T-cell (primary cell): ENCODE measurements at places on chromosomes 11 and 22. TPM values are rescaled to one million over a fixed set of nuclear protein-coding genes. Genes with fewer than 3 reads are reported as not detected.

DNA sequence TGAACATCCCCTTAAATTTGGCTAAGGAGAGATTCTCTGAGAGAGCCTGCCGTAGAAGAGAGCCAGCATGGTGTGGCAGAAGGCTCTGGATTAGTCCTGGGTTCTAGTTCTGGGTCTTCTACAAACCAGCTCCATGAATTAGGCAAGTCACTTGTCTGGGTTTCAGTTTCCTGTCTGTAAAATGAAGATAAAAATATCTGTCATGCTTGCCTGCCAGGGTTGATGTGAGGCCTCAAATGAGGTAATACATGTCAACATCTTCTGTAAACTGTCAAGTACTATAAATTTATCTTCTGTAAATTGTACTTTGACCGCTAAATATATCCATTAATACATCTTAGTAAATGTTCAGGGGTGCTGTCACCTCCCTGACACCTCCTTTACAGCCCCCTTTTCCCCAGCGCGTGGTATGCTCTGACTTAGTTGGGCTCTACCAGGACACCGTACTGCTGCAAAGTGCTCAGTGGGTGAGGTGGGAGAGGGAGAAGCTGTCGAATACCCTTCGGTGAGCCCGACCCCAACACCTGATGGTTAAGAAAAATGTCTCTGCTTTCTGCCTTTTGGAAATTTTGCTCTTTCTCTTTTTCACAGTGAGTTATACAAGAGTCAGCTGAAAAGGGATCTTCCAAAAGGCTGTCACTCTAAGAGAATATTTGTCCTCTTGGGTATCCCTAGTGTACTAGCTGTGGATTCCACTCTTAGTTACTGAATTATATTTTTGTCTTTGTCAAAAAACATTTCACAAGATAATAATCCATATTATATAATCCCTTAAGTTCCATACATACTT is 15.0 kb downstream of the RBX1 start:
- H3K27me3 ChIP-seq: no peaks in the 10 kb centered on the region
- no peak overlapping the region for H3K27ac ChIP-seq

DNA sequence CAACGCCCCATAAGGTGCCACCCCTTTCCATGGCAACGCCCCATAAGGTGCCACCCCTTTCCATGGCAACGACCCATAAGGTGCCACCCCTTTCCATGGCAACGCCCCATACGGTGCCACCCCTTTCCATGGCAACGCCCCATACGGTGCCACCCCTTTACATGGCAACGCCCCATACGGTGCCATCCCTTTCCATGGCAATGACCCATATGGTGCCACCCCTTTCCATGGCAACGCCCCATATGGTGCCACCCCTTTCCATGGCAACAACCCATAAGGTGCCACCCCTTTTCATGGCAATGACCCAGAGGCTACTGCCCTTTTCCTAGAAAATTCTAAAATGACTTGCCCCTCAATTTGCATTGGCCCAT is 72.1 kb downstream of the BRD1 start:
- H3K27ac ChIP-seq: no peak overlapping the region
- no peaks in the 10 kb centered on the region for H3K36me3 ChIP-seq
- no peak overlapping the region for H3K4me3 ChIP-seq
- H3K4me1 ChIP-seq: peaks cover 3% of the 10 kb centered on the region

DNA sequence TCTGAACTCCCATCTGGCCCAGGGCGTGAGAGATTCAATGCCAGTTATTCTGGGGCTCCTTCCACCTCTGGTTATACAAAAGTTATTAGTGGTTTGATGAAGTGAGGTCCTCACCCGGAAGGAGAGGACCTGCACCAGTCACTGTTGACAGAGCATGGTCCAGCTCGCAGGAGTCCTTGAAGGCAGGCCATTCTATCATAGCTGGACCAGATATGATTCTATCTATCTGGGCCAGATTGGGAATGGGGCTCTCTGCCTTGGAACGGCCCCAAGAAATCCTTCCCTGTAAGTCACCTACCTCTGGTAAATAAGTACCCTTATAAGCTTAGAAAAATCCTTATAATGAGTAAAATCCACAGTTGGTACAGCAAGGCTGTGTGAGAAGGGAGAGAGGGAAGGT is 50.7 kb downstream of the C11orf91 start:
- H3K4me3 ChIP-seq: no peak overlapping the region
- no peaks in the 10 kb centered on the region for H3K4me1 ChIP-seq
- H3K27me3 ChIP-seq: peaks cover 11% of the 10 kb centered on the region
- DNase-seq: no peak
- H3K36me3 ChIP-seq: no peaks in the 10 kb centered on the region

- no peak overlapping the region for H3K27ac ChIP-seq
- no peak overlapping the region for H3K4me3 ChIP-seq
- H3K27me3 ChIP-seq: peaks cover 4% of the 10 kb centered on the region
- DNase-seq: no peak
Measured at GRCh38 chr22:50339945-50340879, 2.9 kb upstream of the PPP6R2 start.

GRCh38 chr11:94776351-94777321 is 8.5 kb downstream of the AMOTL1 start:
- no peaks in the 10 kb centered on the region for H3K4me1 ChIP-seq
- H3K36me3 ChIP-seq: no peaks in the 10 kb centered on the region
- H3K27me3 ChIP-seq: peaks cover 6% of the 10 kb centered on the region
- no peak for DNase-seq
- no peak overlapping the region for H3K27ac ChIP-seq

- no peak overlapping the region for H3K27ac ChIP-seq
- DNase-seq: no peak
- H3K4me1 ChIP-seq: peaks cover 11% of the 10 kb centered on the region
Measured at GRCh38 chr11:109984634-109985289, 108.4 kb upstream of the ZC3H12C start.

GRCh38 chr11:110000850-110001249 is 92.3 kb upstream of the ZC3H12C start:
- no peak overlapping the region for H3K27ac ChIP-seq
- H3K27me3 ChIP-seq: peaks cover 3% of the 10 kb centered on the region
- no peaks in the 10 kb centered on the region for H3K36me3 ChIP-seq
- no peaks in the 10 kb centered on the region for H3K4me1 ChIP-seq
- no peak overlapping the region for H3K4me3 ChIP-seq

GRCh38 chr11:110338684-110339083 is 42.3 kb upstream of the RDX start:
- no peak for DNase-seq
- H3K36me3 ChIP-seq: no peaks in the 10 kb centered on the region
- H3K4me3 ChIP-seq: no peak overlapping the region

GRCh38 chr11:36105743-36106581 is 162.1 kb downstream of the LDLRAD3 start:
- no peaks in the 10 kb centered on the region for H3K36me3 ChIP-seq
- no peaks in the 10 kb centered on the region for H3K4me1 ChIP-seq
- H3K4me3 ChIP-seq: no peak overlapping the region
- H3K27ac ChIP-seq: no peak overlapping the region

GRCh38 chr11:120527111-120527761 is 15.7 kb downstream of the GRIK4 start:
- no peak for DNase-seq
- no peaks in the 10 kb centered on the region for H3K36me3 ChIP-seq
- peaks cover 64% of the 10 kb centered on the region for H3K27me3 ChIP-seq
- H3K4me3 ChIP-seq: no peak overlapping the region
- H3K4me1 ChIP-seq: no peaks in the 10 kb centered on the region
- no peak overlapping the region for H3K27ac ChIP-seq

- no peaks in the 10 kb centered on the region for H3K27me3 ChIP-seq
- no peaks in the 10 kb centered on the region for H3K36me3 ChIP-seq
- H3K4me1 ChIP-seq: no peaks in the 10 kb centered on the region
- no peak for DNase-seq
Measured at GRCh38 chr11:131932584-131933325, 562.3 kb downstream of the NTM start.

DNA sequence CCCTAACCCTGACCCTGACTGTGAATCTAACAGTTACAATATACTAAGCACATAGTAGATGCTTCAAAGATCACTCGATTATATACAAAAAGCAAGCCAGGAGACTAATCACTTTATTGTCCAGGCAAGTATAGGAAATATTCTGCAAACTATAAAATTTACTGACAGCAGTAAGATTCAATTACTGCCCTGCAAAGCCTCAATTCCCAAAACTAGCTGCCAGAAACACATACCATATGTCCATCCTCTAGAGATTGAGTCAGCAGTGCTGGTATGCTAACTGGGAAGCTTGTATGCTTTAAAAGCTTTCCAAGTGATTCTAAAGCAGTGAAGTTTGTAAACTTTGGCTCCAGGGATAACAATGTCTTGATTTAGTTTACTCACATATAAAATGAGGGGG is 26.1 kb downstream of the CSTF3 start:
- no peak overlapping the region for H3K27ac ChIP-seq
- peaks cover 9% of the 10 kb centered on the region for H3K36me3 ChIP-seq
- H3K4me1 ChIP-seq: no peaks in the 10 kb centered on the region

- peaks cover 8% of the 10 kb centered on the region for H3K4me1 ChIP-seq
- no peaks in the 10 kb centered on the region for H3K36me3 ChIP-seq
- H3K27ac ChIP-seq: no peak overlapping the region
- DNase-seq: no peak
- no peaks in the 10 kb centered on the region for H3K27me3 ChIP-seq
- no peak overlapping the region for H3K4me3 ChIP-seq
Measured at GRCh38 chr11:9230296-9230695, 34.9 kb downstream of the DENND5A start.

DNA sequence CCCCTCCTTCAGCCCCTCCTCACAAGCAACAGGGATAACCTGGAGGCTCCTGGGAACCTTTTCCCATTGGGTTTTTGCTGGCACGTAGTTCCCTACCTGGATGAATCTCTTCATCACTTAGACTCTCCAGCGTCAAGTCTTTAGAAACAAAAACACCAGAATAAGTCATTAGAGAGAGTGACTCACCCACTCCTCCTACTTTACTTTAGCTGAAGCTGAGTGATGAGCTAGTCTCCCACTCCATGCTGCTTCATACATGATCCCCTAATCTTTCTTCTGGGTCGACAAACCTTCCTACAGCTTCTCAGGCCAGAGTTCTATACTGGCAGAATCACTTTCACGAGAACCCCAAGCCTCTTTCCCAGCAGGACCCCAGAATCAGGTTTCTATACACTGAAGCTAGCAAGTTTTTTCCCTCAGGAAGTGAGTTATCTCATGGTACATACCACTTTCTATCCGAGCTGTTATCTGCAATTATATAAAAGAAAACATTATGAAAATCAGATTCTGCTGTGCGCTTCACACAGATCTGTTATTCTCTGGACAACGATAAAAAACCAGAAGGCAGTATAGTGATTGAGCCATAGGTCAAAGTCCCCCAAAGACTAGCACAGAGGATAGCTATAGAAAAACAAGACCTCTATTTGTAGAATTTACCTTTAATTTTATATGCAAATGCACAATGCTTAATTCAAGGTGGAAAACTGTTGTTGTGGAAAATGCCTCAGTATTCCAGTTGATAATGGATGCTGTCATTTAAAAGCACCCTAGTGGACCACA is 18.7 kb downstream of the DRICH1 start:
- no peak overlapping the region for H3K4me3 ChIP-seq
- H3K36me3 ChIP-seq: peaks cover 3% of the 10 kb centered on the region
- H3K27me3 ChIP-seq: no peaks in the 10 kb centered on the region
- no peak overlapping the region for H3K27ac ChIP-seq
- DNase-seq: no peak
- no peaks in the 10 kb centered on the region for H3K4me1 ChIP-seq

GRCh38 chr11:46183819-46184218 is 62.6 kb upstream of the PHF21A start:
- no peak overlapping the region for H3K4me3 ChIP-seq
- peaks cover 3% of the 10 kb centered on the region for H3K27me3 ChIP-seq
- no peak overlapping the region for H3K27ac ChIP-seq
- no peak for DNase-seq

- H3K27ac ChIP-seq: no peak overlapping the region
- peaks cover 6% of the 10 kb centered on the region for H3K27me3 ChIP-seq
- no peak for DNase-seq
- H3K4me3 ChIP-seq: no peak overlapping the region
- H3K4me1 ChIP-seq: no peaks in the 10 kb centered on the region
- H3K36me3 ChIP-seq: no peaks in the 10 kb centered on the region
Measured at GRCh38 chr22:32901925-32902324, 100.4 kb downstream of the TIMP3 start.

DNA sequence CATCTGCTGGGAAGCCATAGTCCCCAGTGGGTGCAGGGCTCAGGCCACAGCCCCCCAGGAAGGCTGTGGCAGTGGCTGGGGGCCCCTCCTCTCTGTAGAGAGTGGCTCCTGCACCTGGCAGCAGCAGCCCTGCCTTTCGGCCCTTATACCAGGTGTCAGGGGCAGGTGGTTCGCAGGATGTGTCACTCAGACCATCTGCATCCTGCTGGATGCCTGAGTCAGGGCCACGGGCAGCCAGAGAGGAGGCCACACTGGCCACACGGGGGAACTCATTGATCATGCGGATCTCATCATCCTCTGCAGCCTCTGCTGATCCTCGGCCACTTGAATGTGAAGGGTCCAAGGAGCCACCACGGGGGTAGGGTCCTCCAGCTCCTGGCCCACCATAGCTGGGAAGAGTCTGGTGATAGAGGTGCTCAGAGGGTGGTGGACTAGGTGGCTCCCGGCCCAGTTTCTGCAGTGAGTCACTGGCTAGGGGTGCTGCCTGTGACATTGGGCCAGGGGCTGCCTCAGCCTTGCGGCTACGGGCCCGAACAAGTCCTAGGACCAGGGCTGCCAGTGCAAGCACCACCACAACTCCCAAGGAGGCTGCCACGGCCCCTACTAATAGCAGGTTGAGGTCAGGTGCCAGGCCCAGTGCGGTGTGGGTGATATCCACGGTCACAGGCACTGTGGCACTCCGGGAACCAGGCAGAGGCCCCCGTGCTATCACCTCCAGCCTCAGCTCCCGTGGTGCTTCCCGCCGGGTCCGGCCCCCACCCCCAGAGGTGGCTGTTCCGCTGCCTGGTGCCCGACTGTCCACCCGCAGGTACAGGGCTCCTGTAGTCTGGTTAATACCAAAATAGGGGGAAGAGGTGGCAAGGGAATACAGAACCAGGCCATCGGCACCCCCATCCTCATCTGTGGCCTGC is 3.3 kb upstream of the TPP1 start:
- no peak overlapping the region for H3K4me3 ChIP-seq
- peaks cover 11% of the 10 kb centered on the region for H3K36me3 ChIP-seq
- no peak for DNase-seq
- peaks cover 10% of the 10 kb centered on the region for H3K4me1 ChIP-seq

- DNase-seq: no peak
- H3K4me1 ChIP-seq: no peaks in the 10 kb centered on the region
- H3K36me3 ChIP-seq: no peaks in the 10 kb centered on the region
- H3K4me3 ChIP-seq: no peak overlapping the region
Measured at GRCh38 chr11:20250644-20251247, 90.5 kb upstream of the DBX1 start.

The GAL gene
- total RNA-seq: not detected

The TREH gene
- total RNA-seq: not detected

The PTGDR2 gene
- total RNA-seq: 23.1 TPM

The NXPE1 gene
- total RNA-seq: not detected

The GRIA4 gene
- total RNA-seq: not detected

The PHOX2A gene
- total RNA-seq: not detected

The WT1 gene
- total RNA-seq: not detected

The SYNGR1 gene
- 2.7 TPM for total RNA-seq

The TMEM123 gene
- total RNA-seq: 469 TPM

The MAPK8IP2 gene
- 0.25 TPM for total RNA-seq
